ENCODE measurements at places on chromosomes 11 and 22.

- DNase-seq: no peak
These were observed 9.3 kb downstream of the ARHGEF17 start for GRCh38 chr11:73317373-73317772.

DNA sequence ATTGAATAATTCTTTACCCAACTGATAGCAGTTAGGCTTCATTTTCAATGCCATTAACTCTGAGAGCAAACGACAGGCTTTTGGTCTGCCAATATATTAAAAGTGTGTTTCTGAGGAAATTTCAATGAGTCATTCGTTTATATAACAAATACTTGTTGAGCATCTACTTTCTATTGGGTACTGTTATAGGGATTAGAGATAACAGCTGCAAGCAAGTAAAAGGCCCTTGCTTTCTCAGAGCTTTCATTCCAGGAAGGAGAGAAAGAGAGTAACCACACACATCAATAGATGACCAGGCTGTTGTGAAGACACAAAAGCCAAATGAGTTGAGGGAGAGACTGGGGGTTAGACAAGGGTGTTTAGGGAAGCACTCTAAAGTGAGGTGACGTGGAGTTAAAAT is 35.7 kb downstream of the CD44 start:
- DNase-seq: no peak

DNA sequence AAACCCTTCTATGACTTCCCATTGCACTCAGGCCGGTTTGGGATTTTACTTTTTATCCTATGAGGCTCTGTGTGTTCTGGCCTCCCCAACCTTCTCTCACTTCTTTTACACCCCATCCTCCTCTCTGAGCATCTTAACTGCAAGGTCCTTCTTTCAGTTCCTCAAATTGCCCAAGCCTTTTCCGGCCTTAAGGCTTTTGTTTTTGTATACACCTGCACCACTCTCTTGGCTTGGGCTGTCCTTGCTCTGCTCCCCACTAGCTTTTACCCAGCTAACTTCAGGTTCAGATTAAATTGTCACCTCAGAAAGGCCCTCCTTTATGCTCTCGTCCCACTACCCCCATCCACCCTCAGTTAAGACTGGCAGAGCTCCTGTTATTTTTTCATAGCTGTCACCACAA is 55.5 kb downstream of the FAM83F start:
- DNase-seq: peak; percentile 4

DNA sequence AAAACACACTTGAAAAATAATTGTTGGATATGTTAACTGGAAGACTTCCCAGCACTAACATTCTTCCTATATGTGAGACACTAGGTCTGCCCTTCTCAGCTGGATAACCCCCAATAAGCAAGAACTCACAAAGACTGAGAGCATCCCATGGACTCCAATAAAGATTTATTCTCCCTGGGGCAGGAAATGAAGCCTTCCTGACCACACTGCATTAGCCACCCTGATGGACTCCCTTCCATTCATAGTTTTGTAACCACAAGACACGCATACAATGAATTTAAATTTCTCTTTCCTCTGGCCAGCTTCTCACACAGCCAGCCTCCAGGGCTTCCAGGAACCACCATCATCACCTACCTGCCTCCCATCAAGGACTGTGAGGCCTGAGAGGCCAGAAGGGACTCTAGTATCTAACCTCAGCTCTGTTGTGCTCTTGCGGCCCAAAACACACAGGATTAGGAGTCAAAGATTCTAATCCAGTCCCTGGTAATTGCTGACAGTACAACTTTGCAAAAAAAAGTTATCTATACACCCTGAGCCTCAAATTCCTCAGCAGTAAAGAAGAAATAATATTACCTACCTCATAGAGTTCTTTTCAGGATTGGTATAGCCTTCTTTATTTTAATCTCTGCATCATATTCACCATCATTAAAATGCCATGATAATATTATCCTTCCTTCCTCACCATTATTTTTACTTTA is 45.6 kb upstream of the GDPD4 start:
- no peak for DNase-seq

DNA sequence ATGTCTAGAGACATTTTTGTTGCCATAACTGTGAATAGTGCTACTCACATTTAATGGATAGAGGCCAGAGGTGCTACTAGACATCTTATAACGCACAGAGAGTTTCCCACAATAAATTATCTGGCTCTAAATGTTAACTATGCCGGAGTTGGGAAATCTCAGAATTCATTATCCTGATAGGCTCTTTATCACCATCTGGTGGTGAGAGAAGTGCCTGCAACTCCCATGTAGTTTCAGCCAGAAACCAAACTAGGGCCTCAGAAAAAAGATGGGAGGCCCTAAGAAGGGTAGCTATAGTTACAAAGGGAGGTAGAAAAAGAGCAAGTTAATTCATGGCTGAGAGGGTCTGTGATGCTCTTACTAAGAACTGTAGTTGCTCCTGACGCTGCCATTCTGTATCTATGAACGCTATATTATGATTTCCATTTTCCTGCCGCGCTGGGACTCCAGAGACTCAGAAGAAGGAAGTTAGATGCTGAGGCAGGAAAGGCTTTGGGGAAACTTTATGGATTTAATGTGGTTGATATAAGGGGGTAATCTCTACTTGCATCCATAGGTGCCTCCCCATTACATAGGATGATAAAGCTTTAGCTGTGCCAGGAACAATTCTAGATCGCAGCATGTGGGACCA is 22.9 kb upstream of the MRPL17 start:
- DNase-seq: peak; percentile 44

All from inflammatory macrophage treated with lipopolysaccharide for 1 hour (primary cell).